Fibroblast of mammary gland (primary cell): ENCODE measurements at places on chromosomes 2 and 18.

GRCh38 chr2:210623506-210623905, 67.1 kb downstream of the CPS1 start:
- DNase-seq, result no peak

DNA sequence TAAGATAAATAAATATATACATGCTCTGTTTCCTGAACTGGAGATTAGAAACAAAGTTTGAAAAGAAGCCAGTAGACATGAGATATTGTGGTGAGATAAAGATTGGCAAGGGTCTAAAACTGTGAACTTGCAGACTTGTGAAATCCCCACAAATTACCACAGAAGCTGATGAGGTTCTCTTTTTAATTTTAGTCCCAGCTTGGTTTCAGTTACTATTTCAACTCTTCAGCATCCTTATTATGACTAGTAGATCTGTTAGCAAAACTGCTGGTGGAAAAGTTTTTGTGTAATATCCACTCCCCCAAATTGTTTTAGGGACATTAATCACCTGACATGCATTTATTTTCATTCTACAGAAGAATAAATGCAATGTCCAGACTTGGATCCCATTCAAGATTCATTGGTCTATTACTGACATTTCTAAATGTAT, 20.8 kb downstream of the RASGRP3 start:
- no peak for DNase-seq

DNA sequence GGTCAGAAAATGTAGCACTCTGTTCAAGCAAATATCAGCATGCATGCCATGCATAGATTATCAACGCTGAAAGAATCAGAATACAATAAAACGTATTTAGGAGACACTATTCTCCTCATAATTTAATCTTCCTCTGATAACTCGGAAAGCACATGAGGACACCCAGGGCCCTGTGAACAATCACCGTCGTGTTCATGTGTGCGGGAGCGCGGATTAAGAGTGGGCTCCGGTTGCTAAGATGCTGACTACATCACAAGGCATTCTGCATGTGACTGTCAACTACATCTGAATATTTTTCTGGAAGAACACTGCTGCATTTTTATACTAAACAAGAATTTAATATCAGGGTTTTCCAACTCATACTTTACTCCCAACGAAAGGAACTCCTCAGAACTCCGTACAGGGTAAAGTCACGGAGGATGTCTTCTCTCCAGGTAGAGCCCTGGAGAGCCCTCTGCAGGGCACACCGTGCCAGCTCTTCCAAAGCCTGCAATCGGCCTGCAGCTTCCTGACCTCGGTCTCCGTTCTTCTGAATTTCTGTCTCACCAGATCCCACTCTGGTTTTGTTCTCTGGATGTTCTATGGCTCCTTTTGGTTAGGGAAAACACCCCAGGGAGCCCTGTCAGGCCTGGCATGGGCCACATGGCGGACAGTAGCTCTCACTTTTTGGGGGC, 59.6 kb downstream of the ZNF516 start:
- DNase-seq, result no peak

GRCh38 chr2:11824901-11825828, 78.7 kb downstream of the LPIN1 start:
- no peak for DNase-seq

DNA sequence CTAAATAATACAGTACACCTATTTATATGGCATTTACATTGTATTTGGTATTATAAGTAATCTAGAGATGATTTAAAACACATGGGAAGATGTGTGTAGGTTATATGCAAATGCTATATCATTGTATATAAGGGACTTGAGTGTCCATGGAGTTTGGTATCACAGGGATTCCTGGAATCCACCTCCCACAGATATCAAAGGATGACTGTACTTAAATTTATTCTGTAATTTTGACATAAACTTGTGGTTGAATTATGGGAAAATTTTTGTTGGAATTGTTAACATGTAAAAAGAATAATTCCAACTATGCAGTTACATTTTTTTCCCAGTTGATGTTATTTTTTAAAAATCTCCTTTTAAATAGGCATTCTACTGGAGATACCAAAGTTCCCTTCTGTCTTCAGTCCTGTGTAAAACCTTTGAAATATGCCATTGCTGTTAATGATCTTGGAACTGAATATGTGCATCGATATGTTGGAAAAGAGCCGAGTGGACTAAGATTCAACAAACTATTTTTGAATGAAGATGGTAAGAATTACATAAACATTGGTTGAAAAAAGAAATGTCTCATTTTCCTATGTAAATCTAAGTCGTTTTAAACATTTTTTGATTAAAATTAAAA, 24.1 kb downstream of the GLS start:
- DNase-seq, result no peak

DNA sequence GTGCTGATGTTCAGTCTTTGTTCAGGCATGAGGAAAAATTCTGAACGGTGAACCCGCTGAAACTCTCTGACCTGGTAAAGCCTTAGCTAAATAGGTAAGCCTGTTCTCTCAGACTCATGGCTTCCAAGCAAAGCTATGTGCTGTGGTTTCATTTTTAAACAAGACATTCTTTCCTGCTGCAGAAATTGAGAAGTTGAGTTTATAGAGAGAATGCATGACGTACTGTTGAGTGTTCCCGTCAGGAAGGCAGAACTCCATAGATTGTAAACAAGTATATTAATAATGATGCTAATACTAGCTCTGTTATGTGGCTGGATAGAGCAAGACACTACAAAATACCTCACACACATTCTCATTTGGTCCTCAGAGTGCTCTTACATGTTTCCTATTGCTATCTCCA, 424.0 kb upstream of the CRIM1 start:
- no peak for DNase-seq

DNA sequence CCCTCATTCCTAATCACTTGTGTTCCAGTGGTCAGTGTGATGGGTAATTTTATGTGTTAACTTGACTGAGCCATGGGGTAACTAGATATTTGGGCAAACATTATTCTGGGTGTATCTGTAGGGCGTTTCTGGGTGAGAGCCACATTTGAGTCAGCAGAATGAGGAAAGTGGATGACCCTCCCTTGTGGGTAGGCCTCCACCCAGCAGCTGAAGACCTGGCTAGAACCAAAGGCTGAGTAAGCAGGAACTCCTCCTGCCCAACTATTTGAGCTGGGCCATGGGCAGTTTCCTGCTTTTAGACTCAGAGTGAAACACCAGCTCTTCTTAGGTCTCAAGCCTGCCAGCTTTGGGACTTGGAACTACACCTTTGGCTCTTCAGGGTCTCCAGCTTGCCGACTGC, 141.8 kb downstream of the ACKR3 start:
- peak; percentile 77 for DNase-seq

- no peak for DNase-seq
Observed at GRCh38 chr2:24272161-24272802, 88.1 kb downstream of the ITSN2 start.

DNA sequence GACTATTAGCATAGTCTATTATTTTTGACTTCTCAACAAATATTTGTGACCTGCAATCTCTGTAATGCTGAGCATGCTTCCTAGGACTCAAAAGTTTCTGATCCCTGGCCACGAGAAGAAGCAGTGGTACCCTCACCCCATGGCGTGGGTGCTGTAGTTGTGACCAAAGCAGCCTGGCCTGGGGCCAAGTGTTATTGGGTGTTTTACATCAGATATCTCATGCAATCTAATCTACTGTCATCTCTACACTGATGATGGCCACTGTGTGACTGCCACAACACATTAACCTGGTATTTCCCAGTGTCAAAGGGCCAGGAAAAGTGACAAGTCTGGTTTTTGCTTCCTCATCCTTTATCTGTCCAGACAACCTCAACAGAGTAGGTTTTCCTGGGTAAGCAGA, 80.8 kb upstream of the WIPF1 start:
- DNase-seq, result no peak

GRCh38 chr2:5985536-5986385, 293.6 kb downstream of the SOX11 start:
- no peak for DNase-seq

GRCh38 chr18:40613721-40614120, 1341.3 kb upstream of the PIK3C3 start:
- no peak for DNase-seq

DNA sequence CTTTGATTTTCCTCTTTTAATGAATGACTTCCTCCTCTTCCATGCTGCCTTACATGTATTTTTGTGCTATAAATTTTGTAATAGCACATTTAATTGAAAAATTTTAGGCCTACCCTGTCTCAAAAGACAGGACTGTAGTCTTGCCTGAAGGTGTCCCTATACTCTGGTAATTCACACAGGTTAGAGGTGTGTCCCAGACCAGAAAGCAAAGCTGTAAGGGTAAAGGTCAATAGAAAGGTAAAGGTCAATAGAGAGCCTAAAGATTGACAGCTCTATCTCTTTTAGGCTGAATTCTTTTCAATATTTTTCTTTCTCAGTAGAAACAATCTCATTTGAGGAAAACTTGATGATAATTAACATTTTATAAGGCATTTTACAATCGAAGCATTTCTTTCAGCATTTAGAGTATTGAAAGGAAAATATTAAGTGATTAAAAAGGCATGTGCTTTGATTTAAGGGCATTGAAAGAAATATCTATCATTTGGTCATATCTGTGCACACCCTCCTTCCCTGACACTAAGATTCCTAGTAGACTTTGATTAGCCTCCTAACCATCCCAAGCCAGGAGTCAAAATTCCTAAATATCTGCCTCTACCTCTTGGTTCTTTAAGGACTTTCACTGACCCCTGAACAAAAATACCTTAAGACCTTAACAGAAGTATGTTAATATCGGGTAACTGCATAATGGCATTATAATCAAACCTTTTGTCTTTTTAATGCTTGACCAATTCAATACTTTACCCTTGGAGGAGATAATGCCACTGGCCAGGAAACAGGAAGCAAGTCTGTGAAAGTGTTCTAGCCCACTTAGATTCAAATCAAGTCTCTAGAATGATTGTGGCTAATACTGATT, 161.8 kb upstream of the DTNA start:
- DNase-seq, result no peak

GRCh38 chr2:172080641-172081220, 4.6 kb upstream of the DLX1 start:
- no peak for DNase-seq

- no peak for DNase-seq
Observed at GRCh38 chr2:211175956-211176355, 619.6 kb downstream of the CPS1 start.

DNA sequence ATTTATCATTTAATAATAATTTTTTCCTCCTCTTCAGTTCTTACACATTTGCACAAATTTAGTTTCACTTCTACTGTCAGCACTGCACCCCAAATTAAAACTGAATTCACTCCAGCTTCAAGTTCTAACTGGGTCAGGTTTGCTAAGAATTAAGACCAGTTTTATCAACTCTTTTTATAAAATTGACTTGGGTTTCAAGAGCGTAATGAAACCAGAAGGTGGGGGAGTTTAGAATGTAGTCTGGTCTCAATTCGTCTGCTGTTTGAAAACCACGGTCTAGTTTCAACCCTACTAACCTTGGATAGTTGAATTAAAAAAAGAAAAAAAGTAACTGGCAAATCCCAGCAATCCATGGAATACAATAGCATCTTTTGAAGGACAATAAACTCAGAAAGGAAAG, 14.3 kb upstream of the CTLA4 start:
- DNase-seq, result no peak

DNA sequence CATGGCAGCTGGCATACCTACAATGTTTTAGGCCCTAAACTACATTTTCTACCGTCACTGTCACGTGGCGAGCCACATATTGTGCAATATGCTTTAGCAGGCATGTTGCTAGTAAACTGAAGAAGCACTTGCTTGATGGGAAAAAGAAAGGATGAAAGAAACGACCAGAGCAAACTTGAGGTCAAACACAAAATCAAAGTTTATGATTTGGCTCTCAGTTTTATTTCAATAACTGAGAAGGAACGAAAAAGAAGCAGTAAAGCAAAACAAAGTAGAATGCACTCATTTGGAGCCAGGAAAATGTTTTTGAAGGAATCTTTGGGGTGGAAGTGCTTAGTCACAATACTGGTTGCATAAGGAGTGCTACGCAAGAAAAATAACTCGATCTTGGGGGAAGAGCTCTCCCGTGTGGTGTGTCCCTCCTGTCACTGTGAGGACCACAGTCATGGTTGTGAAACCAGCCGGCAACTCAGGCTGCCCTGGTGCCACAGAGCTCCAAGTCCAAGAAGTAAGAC, 349.8 kb downstream of the RBM43 start:
- DNase-seq, result peak; percentile 97

DNA sequence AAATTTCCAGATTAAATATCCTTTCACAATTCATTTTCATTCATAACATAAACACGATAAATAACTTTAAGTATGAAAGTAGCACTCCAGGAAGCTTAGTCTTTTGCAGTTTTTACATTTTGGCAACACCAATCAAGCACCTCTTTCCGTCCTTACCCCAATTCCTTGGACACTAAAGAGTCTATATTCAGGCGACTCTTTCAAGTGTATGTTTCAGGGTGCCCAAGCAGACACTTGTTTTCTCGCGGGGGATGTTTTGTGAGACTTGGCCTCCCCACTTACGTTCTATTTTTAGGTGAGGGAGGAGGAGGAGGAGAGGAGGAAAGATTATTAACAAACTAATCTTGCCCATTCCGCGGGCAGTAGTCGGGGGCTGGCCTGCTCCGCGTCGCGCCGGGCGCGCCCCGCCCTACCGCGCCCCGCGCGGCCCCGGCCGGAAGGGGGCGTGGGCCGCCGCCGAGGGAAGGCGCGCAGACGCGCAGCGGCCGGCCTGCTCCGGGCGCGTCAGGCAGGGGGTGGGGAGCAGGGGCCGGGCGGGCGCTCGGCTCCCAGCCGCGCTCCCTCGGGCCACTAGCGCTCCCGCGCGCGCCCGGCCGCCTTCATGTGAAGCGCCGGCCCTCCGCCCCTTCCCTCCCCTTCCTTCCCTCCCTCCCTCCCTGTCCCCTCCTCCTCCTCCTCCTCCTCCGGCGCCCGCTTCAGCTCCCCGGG, at the start of gene ITPRID2:
Gene ITPRID2 (plus strand): TSS at position 473 of the 708 bp plus-strand sequence. CDS start 337 bp downstream, outside the sequence.
- peak; percentile 82 for DNase-seq

DNA sequence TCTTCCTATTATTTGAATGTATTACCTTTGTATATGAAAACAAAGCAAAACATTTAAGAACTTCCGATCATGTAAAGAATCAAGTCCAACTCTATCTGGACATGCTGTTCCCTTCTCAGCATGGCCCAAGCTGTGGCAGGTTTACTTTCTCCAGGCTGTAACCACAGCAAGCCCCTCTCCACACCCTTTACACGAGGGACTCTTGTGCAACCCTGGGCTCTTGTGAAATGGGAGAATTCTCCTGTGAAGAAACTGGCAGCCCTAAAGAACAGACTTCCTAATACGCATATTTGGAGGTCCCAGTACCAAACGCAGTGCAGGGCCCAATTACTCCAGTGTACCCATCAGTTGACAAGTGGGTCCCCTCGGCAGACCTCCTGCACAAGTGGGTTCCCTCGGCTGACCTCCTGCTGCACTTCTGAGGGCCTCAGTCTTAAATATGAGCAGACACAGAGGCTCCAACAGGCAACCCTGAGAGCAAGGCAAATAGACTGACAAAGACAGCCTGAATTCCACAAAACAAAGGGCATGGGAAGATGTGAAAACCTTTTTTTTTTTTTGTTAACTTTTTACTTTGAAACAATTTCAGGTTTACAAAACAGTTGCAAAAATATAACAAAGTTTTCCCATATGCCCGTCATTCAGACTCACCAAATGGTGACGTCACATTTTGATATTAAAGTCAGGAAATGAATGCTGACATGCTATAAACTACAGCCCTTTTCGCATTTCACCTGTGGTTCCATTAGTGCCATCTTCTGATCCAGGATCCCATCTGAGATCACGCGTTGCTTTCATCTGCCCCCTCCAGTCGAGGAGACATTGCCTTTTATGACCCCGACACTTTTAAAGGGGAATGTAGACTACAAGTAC, 78.2 kb downstream of the FBXO15 start:
- DNase-seq, result no peak

- peak; percentile 93 for DNase-seq
Observed at GRCh38 chr18:73365018-73365417, 497.2 kb upstream of the NETO1 start.

- no peak for DNase-seq
Observed at GRCh38 chr2:212489719-212490346, 48.8 kb downstream of the ERBB4 start.
